ENCODE measurements at places on chromosomes 3 and 15. TPM values are rescaled to one million over a fixed set of nuclear protein-coding genes. Genes with fewer than 3 reads are reported as not detected.
A peak's percentile ranks its signal among the peaks of the same experiment; 100 is the strongest.

DNA sequence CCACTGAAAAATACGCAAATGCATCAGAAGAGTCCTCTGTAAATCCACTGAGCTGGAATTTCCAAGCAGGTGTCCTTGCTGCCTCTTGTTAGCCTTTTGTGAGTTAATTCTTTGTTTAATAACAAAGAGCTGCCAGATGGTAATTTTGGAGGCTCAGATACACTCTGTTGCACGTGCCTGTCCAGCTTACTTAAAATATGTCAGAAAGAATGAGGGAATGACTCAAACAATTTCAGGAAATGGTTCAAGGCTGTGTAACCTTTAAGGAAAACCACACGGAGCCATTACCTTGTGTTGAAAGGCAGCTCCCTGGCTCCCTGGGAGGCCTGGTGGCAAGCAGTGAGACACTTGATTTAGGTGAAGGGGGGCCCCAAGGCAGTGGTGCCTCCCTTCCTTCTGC is 302.2 kb upstream of the CTDSPL start:
- no peak for DNase-seq

- peak; percentile 25 for DNase-seq
Measured at GRCh38 chr3:69231929-69232440, 109.6 kb upstream of the LMOD3 start.

GRCh38 chr3:112061152-112061551 is 25.0 kb upstream of the C3orf52 start:
- peak; percentile 30 for DNase-seq

GRCh38 chr3:13069495-13069894 is 3.7 kb downstream of the IQSEC1 start:
- no peak for DNase-seq

Gene SKIL
- total RNA-seq = 30.1 TPM
